NCI-H446 (cell line): ENCODE measurements at places on chromosomes 2 and 18.
A peak's percentile ranks its signal among the peaks of the same experiment; 100 is the strongest.

DNA sequence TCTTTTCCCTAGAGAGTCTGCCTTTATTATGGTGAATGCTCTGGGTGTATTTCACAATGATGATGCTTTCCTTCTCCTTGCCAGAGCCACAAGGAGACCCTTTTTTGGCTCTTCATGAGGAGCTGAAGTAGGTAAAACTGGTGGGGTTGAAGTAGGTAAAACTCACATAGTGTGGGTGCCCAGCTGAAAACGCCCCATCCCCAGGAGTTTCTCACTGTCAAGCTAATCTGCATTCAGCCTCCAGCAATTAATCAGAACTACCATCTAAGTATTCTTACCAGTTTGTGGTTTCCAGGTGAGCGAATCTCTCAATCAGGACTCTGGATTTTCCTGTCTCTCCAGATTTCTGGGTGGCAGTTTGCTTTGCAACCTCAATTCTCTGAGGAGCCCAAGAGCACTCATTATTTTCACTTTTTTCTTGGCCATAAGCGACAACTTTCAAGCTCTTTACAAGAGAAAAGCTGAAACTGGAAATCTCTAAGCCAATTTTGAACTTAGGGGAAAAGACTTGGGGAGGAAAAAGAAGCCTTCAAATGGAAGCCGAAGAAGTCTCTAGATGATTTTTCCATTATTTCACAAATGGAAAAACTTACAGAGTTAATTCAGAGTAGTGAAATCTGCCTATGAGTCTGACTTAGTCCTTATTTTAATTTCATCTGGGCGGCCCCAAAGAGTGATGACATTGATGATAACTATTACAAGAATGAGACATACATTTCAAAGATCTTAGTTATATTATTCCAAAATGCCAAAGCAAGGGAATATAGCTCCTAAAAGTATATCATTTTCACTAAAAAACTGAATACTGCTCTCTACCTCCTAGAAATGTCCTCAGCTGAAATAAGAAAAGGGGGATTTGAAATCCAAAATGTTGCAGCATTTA, 121.4 kb upstream of the MAP3K20 start:
- no peak for DNase-seq

DNA sequence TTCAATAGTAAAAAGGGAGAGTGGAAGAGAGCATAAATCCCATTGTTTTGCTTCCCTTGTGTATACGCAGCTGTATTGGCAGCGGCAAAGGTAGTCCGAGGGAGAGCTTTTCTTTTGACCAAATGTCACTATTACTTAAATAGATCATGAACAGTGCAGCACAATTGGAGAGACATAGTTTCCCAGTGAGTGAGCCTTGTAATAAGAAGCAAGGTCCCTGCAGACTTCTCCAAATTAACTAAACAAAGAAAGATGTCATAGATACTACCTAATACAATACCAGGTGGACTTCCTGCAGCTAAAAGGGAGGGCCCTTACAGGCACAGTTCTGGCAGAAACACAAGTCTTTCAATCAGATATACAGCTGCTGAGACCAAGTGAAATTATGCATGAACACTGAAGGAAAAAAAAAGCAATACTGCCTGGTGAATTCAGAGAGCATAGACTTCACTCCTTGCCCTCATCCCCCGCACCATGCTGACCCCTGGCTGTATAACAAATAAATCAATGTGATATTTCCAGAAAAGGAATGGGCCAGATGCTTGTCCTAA, 404.7 kb upstream of the CDH2 start:
- no peak for DNase-seq

- peak; percentile 17 for DNase-seq
Measured at GRCh38 chr2:195320413-195320973, 336.5 kb upstream of the SLC39A10 start.

- no peak for DNase-seq
Measured at GRCh38 chr2:28155627-28156026, 237.0 kb upstream of the FOSL2 start.

DNA sequence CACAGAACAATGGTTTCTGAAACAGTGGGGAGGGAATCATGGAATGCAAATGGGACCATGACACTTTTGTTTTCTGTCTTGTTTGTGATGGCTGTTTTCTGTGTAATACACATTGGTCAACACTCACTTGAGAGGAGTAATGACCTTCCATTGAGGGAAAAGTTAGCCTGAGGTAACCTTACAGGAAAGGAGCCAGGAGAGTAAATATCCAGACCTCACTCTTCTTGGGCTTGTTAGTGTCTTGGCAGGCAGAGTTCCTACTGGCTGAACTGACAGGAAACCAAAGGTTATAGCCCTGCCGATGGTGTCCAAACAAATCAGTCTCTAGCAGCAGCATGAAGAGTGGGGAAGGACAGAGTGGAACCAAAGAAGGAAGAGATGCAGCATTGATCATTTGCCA, 17.2 kb upstream of the RPRM start:
- peak; percentile 9 for DNase-seq
